Stimulated activated CD4-positive, alpha-beta T cell treated with anti-CD3 and anti-CD28 coated beads, Interleukin-2, amount 100 ng/mL, for 24 hours (primary cell): ENCODE measurements at places on chromosomes 5 and 9.

GRCh38 chr9:91334053-91334452 is 27.7 kb downstream of the AUH start:
- no peak for DNase-seq

DNA sequence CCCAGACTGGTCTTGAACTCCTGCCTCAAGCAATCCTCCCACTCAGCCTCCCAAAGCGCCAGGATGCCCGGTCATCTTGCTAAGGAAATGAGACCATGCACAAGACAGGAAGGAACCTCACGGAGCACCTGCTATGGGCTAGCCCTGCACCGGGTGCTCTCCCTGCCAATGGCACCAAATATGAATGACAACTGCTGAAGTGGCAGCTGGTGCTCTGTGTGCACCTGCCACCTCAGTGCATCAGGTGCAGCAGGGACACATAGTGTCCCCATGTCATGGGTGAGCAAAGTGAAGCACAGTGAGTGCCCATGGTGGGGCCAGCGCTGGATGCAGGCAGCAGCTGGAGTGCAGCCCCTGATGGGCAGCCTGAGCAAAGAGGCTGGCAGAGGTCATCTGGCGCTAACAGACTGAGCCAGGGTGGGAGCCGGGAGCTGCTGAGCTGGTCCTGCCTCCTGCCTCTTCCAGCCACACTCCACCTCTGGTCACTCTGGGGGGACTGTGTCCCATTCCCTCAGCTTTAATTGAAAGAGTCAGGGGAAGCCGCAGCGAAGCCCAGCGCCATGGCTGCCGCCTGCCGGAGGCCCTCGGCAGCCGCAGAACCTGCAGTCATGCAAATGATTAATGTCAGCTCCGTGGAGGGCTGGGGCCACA is 46.4 kb downstream of the BARX1 start:
- no peak for DNase-seq

GRCh38 chr9:90966480-90967144 is 165.0 kb downstream of the SYK start:
- DNase-seq: peak; percentile 53

- no peak for DNase-seq
Measured at GRCh38 chr9:73423891-73424290, 272.2 kb downstream of the ANXA1 start.

- DNase-seq: no peak
Measured at GRCh38 chr9:93262537-93263310, 78.8 kb downstream of the WNK2 start.

GRCh38 chr5:76180814-76181805 is 97.9 kb downstream of the SV2C start:
- peak; percentile 23 for DNase-seq

GRCh38 chr9:114183006-114183405 is 27.7 kb downstream of the COL27A1 start:
- DNase-seq: no peak

- no peak for DNase-seq
Measured at GRCh38 chr9:35476596-35476995, 13.3 kb upstream of the RUSC2 start.

DNA sequence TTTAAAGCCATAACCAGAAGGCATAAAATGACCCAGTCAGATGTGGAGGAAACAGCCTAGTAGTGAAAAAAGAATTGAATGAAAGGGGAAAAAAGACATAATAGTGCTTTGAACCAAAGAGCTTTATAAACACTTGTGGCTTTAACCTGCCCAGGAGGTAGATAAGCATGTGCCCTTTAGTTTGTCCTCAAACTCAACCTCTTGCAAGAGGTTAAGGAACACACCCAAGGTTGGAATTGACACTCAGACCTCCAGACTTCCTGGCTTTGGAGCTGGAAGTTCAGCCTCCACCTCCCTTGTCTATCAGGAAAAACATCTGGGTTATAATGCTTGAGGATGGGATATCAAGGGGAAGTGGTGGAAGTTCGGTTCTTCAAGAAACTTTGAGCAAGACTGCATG is 16.3 kb downstream of the NDUFA8 start:
- DNase-seq: no peak

GRCh38 chr5:13403351-13403750 is 541.1 kb downstream of the DNAH5 start:
- DNase-seq: no peak

DNA sequence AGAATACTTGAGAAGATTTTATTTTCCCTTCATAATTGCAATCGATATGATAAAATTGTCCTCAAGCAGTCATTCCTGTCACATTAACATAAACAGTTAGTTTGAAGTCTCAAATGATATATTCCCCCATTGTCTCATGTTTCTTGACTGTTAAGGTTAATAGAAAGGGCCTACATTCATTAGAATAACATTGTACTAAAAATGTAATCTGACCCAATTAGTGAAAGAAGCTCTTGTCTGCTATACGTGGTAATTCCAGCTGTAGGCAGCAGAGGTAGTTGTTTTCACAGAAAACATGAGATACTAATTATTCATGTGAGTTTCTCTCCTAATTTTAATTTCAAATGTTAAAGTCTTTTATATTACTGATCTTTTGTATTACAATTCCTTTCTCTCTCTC is 25.9 kb upstream of the AP3B1 start:
- DNase-seq: no peak

- no peak for DNase-seq
Measured at GRCh38 chr9:79287708-79288290, 284.0 kb upstream of the TLE4 start.

GRCh38 chr9:137034709-137035506 is 3.0 kb upstream of the FUT7 start:
- peak; percentile 92 for DNase-seq

DNA sequence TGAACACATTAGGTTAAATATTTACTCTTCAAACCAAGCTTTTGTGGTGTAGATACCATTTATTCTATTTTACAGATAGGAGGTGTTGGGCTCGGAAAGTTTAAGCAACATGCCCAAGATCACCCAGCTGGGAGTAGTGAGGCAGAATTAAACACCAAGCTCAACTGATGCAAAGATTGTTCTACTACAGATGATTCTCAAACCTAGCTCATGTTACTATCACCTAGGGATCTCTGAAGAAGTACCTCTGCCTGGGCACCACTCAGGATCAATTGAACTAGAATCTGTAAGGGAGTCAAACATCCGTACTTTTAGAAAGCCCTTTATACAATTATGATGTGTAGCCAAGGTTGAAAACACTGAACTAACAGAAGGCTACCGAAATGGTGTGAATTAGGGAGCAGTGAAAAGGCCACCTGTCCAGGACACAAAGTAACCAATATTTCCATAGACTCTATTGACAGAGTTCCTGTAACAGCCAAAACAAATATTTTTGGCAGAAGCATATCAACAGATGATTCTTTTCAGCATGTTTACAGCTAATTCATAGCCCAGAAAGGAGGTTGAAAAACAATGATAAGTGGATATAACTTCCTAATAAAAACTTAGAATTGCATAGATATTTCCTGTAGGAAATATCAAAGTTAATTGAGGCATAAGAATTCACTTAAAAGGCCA is 158.5 kb upstream of the PTGER4 start:
- DNase-seq: no peak

DNA sequence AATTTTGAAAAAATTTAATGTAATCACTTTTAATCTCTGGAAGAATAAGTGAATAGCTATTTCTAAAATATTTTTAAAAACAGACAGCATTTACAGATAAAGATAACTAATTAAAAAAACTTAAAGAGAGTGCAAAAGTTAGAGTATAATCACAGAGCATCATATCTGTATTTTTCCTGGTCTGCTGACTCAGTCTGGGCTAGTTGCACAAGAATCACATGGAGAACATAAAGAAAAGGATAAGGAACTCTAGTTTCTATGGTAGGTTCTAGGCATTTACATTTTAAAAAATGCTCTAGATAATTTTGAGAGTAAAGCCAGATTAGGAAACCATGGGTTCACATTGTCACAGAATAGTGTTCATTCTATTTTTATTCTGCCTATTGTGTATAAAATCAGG is 347.4 kb downstream of the PSAT1 start:
- no peak for DNase-seq

GRCh38 chr9:6665628-6666027 is 20.1 kb upstream of the GLDC start:
- no peak for DNase-seq

- DNase-seq: no peak
Measured at GRCh38 chr9:107895501-107896001, 406.0 kb upstream of the KLF4 start.

- no peak for DNase-seq
Measured at GRCh38 chr5:71522151-71522550, 65.0 kb upstream of the MCCC2 start.

DNA sequence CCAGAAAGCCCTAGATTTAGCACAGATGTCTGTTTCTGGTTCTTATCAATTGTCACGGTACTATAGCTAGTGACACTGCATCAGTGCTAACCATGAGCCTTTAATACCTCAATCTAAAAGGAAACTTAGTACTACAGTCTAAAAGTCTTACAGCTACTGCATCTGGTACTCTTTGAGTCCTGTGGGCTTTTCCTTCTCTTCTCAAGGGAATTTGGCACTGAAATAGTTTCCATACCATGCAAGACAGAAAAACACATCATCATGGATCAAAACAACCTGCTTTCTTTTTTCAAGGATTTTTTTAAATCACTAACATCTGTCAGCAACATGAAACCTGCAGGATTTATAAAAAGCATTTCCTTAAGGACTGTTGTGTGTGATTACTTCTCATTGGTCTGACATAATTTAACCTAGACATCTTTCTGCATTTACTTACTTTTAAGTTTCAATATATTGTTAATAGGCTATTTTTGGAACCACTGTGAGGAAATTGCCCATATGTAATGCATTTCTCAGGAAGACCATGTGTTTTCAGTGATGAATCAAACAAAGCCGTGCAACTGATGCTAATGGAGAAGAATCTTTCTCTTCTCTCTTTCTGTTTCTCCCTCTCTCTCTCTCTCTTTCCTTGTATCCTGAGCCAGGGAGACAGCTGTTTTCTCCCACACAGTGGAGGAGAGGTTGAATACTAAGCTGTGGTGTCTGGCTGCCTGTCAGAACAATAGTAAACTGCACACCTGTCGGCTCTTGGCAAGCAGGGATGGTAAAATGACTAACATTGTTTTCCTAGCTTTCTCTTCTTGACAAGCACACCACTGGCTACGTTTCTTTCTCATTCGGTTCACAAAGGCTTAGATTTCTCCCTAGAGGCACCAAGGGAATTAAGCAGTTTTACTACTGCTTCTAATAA is 273.4 kb downstream of the CSNK1G3 start:
- no peak for DNase-seq

GRCh38 chr5:104659497-104659896 is 1096.9 kb upstream of the NUDT12 start:
- no peak for DNase-seq

DNA sequence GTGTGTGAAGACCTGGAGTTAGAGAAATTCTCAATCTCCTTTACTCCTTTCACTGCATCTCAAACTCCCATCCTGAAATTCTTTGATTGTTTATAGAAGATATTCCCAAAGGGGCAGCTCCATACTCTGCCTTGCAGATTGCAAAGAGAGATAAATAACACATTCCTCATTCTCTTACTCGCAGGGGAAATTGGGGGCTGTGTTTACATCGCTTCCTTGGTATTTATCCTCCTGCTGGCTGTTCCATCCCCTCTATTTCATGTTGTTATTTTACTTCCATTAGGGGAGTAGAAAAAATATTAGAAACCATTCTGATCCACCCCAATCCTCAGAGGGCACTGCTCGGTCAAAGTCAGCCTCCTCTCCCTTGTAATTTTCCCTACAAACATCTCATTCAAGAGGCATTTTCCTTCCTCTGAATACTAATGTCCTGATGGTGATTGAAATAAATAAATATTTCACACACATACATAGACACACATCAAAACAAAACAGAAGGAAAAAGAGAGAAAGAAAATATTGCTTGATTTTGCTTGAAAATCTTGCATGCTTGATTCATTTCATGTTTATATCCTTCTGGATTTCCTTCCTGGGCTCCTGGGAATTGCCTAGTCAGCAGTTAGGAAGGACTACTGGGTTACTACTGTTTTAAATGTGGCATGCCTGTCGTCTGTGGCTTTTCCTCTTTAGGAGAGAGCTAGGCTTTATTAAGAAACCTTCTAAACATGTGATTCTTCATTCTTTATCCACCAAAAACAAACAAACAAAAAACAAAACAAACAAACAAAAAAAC is 420.1 kb upstream of the PAPPA start:
- no peak for DNase-seq

GRCh38 chr5:32791536-32792243 is 80.6 kb downstream of the NPR3 start:
- DNase-seq: no peak

GRCh38 chr5:115487168-115487567 is 57.4 kb downstream of the FEM1C start:
- no peak for DNase-seq

GRCh38 chr5:93320920-93321445 is 260.0 kb downstream of the NR2F1-AS1 start:
- no peak for DNase-seq
